Cortex of kidney (tissue), 1 donor: ENCODE measurements at places on chromosomes 2 and 18.

DNA sequence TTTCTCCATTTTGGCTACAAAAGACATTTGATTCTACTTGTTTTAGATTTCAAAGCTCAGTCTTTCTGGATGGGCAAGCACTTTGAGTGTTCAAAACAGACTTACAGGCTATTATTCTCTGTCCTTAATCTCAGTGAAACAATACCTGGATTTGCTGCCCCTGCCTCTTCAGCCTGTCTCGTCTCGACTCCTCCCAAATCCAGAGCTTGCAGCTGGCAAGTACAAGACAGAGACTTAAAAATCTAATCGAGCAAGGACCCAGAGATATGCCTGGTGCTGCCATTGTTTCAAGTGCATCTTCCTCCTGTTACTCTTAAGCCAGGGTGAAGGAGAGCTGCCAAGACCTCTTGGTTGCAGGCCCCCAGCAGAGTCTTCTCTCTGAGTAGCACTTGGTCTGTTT lies 59.2 kb downstream of the LRRC30 start:
- no peak for DNase-seq

DNA sequence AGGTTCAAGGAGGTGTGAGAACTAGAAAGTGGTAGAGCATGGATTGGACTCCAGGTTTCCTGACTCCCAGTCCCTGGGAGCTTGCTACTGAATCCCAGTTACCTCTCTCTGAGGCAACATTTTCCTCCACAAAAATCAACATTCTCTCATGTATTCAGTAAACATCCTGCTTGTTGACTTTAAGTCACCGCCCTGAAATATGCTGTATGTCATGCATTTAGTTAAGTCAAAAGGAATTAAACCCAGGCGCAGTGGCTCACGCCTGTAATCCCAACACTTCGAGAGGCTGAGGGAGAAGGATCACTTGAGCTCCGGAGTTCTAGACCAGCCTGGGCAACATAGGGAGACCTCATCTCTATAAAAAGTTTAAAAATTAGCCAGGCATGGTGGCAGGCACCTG lies 3.8 kb downstream of the MATN3 start:
- DNase-seq = no peak

DNA sequence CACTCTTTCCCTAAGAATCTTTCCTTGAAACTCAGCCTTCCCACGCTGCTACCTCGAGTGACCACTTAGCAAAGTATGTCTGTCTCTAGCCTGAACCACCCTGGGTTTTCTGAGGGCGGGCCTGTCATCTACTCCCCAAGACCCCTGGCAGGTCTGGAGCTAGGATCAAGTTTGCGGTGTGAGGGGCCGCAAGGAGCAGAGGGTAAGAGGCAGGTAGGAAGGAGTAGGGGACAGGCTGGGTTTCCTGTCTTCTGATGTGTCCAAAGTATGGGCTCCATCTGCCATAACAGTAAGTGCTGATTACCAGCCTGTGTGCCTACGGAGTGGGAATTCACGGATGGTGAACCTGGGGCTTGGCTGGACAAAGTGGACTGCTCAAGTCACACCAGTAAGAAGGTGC lies 25.4 kb downstream of the ZFP36L2 start:
- DNase-seq = no peak

DNA sequence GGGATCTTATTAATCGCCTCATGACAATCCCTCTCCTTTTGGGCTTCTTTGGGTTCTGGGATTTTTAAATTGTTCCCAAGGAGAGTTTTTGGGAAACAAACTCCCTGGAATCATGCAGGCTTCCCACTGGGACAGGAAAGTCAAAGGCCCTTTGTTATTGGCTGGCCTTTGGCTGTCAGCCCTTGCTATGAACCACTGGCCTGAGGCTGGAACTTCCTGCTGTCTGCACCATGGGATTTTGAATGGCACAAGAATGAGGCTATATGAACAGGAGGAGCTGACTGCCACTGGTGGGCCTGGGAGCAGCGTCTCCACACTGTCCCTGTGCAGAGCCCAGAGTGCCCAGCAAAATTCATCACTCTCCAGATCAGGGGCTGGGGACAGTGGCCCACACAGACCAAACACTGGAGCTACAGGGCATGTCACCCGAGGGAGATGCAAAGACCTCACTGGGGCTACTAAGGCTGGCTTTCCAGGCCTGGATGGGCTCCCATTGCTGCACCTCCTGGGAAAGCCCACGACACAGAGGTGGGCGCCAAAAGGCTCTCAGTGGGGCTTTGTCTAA lies 35.7 kb downstream of the STEAP3 start:
- DNase-seq = no peak

DNA sequence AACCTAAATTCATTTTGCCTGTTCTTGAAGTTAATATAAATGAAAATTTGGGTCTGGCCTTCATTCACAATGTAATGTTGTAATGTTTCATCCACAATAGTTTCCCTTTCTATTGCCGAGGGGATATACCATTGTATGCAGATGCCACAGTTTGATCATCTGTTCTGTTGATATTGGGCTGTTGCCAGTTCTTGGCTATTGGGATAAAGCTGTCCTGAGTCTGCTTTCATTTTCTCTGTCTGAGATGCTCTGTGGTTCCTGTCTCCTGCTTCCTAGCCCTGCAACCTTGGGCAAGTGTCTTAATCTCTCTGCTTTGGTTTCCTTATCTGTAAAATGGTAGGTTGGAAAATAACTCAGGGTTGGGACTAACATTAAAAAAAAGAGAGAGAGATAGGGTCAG lies 25.2 kb downstream of the B3GNT2 start:
- DNase-seq = no peak
